Stimulated activated CD8-positive, alpha-beta memory T cell treated with anti-CD3 and anti-CD28 coated beads, Interleukin-7, amount 100 ng/mL, for 24 hours (primary cell): ENCODE measurements at places on chromosomes 2 and 18.

DNA sequence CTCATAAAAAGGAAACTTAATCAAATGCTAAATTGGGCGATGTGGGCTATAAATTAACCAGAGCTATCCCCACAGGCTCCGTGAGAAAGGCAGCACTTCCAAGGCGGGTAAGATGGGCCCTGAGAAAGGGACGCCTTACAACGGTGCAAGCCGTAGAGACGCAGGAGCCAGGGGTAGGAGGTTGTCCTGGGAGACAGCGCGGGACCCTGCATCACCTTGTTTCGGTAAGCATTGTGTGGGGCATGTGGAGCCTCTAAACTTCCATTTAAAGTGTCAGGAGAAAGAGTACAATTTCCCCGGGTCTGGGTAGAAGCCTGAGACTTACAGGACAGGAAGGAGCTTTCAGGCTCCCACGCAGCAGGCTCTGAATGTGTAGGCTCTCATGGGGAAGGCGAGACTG lies 1.2 kb upstream of the PER2 start:
- DNase-seq: no peak

GRCh38 chr2:45180779-45181178 lies 171.5 kb upstream of the SIX2 start:
- DNase-seq: no peak

DNA sequence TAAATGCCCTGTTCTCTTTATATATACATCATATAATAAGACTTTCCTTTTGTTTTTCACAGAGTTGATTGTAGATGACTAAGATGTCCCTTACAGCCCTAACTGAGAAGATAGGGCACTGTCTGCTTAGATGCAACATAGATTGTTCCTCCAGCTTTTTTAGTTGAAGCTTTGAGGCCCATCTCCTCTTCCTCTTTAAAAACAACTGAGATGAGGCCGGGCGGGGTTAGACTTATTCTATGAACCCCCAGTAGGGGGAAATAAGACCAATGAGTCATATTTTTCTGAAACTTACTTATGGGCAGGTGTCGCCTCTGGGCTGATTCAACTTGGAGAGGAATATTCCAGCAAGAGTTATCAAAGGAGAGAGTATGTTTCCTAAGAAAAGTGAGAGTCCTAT lies 84.6 kb downstream of the FBXO15 start:
- no peak for DNase-seq

GRCh38 chr18:11948852-11949523 lies 32.3 kb upstream of the IMPA2 start:
- no peak for DNase-seq

DNA sequence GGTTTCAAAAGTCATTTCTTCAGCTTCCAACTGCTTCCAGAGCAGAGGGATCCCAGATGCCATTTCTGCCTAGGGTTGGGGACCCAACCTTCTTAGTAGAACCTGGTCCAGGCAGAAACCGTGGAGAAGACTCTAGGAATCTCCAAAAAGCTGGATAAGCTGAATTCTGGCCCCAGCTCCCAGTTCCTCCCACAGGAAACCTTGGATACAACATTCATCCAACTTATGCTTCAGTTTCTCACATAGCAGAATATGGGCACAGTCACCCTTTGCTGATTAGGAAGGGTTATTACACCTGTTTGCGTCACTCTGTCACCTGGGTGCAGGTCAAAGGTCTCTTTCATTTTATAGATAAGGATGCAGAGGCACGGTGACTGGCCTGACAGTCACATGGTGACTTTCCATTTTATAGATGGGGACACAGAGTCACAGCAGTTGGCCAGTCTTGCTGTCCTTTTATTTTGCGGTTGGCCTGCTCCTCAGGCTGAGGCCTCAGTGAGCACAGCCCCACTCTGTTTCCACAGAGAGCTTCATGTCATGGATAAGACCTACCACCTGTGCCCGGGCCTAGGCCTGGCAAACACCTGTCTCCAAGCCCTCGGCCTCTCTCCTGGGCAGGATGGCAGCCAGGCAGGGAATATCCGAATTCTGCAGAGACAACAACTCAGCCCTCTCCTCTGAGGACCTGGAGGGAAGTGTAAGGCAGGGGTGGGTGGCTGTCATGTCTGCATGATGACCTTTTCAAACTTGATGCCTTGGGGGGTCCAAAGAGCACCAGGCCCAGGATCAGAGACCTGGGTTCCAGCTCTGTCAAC lies 148.8 kb downstream of the SMAD7 start:
- no peak for DNase-seq

DNA sequence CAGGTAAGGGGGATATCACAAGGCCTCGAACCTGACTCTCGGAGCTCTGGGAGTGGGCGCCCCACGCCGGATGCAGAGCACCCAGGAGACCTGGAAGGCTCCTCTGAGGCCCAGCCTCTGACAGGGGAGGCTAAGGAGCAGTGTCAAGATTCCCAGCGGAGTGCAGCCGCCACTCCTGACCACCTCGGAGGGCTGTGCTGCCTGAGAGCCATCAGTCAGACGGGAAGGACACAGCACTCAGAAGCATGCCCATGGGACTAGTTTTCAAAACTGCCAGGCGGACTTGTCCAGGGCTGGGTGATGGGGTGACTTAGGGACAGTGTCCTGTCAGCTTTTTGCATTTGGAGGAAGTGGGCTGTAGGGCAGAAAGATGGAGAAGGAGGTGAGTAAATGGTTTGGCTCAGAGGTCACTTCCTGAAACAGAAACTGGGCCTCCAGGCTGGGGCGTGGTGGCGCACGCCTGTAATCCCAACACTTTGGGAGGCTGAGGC lies 34.6 kb upstream of the B3GNT7 start:
- no peak for DNase-seq
